ENCODE measurements at places on chromosomes 5 and 9. TPM values are rescaled to one million over a fixed set of nuclear protein-coding genes. Genes with fewer than 3 reads are reported as not detected.
A peak's percentile ranks its signal among the peaks of the same experiment; 100 is the strongest.

MRPS27 gene
- total RNA-seq: 46.0 TPM

DNA sequence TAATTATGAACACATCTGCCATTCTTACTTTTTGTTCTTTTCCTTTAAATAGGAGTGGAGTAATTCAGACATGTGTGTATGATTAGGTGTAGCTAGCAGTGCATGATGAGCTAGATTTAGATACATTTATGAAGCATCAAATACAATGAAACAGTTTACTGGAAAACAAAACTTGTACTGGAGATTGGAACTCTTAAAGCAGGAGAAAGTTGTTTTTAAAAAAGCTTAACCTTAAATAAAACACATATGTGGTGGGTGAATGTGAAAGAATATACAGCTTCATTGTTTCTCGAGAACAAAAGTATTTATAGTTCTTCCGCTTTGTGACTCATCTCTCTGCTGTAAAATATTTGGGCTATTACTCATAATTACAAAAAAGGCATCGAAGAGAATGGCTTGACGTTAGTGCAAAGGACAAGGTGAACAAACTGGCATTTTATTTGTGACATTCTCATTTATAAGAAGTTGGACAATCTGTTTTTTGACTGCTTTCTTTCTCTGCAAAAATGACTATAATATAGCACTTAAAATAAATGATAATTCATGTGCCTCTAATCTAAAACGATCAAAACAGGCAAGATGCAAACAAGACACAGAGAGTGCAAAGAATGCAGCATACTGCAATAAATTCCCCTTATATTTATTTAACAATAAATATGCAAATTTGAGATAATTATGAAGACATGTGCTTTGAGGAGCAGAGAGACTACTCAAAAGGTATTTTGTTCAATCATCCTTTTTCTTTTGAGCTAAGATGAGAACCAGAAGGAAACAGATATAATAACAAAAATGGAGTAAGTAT lies 478.8 kb downstream of the CETN3 start:
- no peak overlapping the region for H3K27ac ChIP-seq
- H3K27me3 ChIP-seq: no peaks in the 10 kb centered on the region
- H3K36me3 ChIP-seq: no peaks in the 10 kb centered on the region
- no peaks in the 10 kb centered on the region for H3K4me1 ChIP-seq
- DNase-seq: no peak

- H3K4me1 ChIP-seq: no peaks in the 10 kb centered on the region
- no peaks in the 10 kb centered on the region for H3K36me3 ChIP-seq
- no peak for DNase-seq
- H3K27me3 ChIP-seq: no peaks in the 10 kb centered on the region
Observed at GRCh38 chr5:143968071-143968878, 156.3 kb downstream of the HMHB1 start.

- DNase-seq: no peak
- H3K36me3 ChIP-seq: no peaks in the 10 kb centered on the region
- peaks cover 17% of the 10 kb centered on the region for H3K4me1 ChIP-seq
Observed at GRCh38 chr5:107673039-107673367, 2.3 kb upstream of the EFNA5 start.

- H3K4me3 ChIP-seq: no peak overlapping the region
- no peaks in the 10 kb centered on the region for H3K4me1 ChIP-seq
- no peaks in the 10 kb centered on the region for H3K27me3 ChIP-seq
- H3K27ac ChIP-seq: no peak overlapping the region
- H3K36me3 ChIP-seq: peaks cover 5% of the 10 kb centered on the region
Observed at GRCh38 chr5:80763211-80763610, 108.4 kb upstream of the DHFR start.

DNA sequence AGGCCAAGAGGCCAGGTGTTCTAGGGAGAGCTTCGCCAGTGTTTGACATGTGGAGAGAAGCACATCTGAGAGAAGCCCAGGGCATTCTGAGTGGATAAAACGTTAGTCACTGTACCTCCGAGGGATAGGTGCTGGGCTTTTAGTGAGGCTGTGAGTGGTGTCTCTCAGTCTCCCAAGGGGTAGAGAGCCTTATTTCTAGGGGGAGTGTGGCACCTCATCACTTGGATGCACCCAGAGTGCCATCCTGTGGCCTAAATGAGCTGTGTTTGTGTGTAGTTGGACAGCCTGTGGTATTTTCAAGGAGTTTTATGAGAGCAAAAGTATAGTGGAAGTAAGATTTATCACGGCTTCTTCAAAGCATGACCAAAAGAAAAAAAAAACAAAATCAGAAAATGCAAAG lies 1046.9 kb upstream of the WWC1 start:
- no peak overlapping the region for H3K4me3 ChIP-seq
- DNase-seq: no peak
- no peaks in the 10 kb centered on the region for H3K4me1 ChIP-seq
- H3K27me3 ChIP-seq: no peaks in the 10 kb centered on the region

HRH2 gene
- total RNA-seq: 4.2 TPM

OLFML2A gene
- 2.9 TPM for total RNA-seq

IFNA17 gene
- not detected for total RNA-seq

DNA sequence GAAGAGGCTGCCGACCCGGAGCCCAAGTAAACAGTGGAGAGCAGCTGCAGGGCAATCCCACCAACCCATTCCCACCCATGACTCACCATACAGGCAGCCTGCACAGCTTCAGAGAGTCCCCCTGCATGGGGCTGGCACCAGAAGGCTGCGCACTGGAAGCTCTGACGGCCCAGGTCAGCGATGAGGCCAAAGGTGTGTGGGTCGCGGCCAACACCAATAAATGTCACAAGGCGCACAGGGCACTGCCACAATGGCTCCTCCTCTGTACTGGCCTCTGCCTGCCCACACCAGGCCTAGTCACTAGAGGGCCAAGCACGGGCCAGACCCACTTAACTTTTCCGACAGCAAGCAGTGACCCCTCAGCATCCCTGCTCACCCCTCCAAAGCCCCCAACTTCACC lies 3.0 kb upstream of the SRA1 start:
- no peak overlapping the region for H3K27ac ChIP-seq
- H3K4me1 ChIP-seq: peaks cover 25% of the 10 kb centered on the region
- DNase-seq: no peak
- no peak overlapping the region for H3K4me3 ChIP-seq
- no peaks in the 10 kb centered on the region for H3K27me3 ChIP-seq

GRCh38 chr5:132203916-132204315 lies 23.7 kb downstream of the P4HA2 start:
- no peak overlapping the region for H3K27ac ChIP-seq
- no peak for DNase-seq
- H3K27me3 ChIP-seq: no peaks in the 10 kb centered on the region
- H3K4me3 ChIP-seq: no peak overlapping the region

GRCh38 chr5:103327893-103328292 lies 69.3 kb downstream of the MACIR start:
- DNase-seq: no peak
- H3K27me3 ChIP-seq: no peaks in the 10 kb centered on the region
- H3K4me3 ChIP-seq: no peak overlapping the region
- H3K27ac ChIP-seq: no peak overlapping the region

GRHPR gene
- 70.1 TPM for total RNA-seq

DNA sequence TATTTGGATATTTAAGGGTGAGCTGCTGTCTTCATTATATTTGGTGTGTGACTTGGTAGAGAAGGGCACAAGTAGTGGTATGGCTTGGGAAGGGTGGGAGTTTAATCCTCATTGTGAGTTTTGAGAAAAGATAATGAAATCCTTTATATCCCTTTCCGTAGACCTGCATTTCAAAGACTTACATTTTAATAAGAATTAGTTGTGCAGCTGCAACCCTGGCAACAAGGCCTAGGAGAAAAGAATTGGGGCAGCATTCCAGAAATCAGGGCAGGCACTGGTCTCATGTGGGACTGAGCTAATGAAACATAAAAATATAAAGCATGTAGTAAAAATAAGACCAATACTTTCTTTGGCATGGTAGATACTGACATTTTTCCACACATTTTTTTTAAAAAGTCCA lies 60.5 kb downstream of the CDC42SE2 start:
- H3K36me3 ChIP-seq: peaks cover 12% of the 10 kb centered on the region
- H3K27ac ChIP-seq: no peak overlapping the region
- H3K4me3 ChIP-seq: no peak overlapping the region
- DNase-seq: no peak
- peaks cover 2% of the 10 kb centered on the region for H3K4me1 ChIP-seq

DNA sequence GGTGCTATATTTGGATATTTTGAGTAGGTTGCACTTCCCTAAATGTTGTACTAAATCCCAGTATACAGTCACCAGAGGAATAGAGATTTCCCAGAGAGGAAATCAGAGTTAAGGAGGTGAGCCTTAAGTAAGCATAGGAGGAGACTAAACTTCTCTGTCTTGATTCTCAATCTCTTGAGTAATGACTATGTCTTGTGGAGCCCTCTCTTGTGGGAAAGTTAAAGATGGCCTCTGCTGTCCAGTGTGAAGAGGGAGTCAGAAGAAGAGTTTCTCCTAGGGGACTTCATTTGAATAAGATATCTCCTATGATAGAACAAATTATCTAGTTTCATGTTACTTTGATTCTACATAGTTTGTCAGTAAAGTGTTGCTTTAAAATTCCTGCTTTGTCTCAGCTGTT lies 502.5 kb downstream of the PDE4D start:
- no peaks in the 10 kb centered on the region for H3K27me3 ChIP-seq
- no peak overlapping the region for H3K4me3 ChIP-seq
- no peak for DNase-seq
- H3K36me3 ChIP-seq: no peaks in the 10 kb centered on the region
- H3K27ac ChIP-seq: no peak overlapping the region
- no peaks in the 10 kb centered on the region for H3K4me1 ChIP-seq

DNA sequence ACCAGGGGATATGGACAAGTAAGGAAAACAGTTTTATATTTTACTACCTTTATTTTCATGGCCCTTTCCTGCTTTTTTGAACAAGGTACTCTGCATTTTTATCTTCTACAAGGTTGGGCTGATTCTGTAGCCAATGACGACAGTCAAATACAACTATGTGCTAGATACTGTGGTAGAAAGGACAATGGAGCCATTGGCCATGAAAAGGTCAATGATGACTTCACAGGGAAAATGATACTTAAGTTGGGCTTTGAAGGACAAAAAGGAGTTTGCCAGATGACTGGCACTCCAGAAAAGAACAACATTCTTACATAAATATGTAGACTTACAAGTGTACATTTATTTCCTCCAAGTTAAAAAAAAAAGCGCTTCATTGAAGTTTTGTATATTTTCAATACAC lies 663 bp downstream of the INSL6 start:
- no peaks in the 10 kb centered on the region for H3K36me3 ChIP-seq
- no peaks in the 10 kb centered on the region for H3K4me1 ChIP-seq
- H3K4me3 ChIP-seq: no peak overlapping the region

- H3K27ac ChIP-seq: no peak overlapping the region
- H3K27me3 ChIP-seq: no peaks in the 10 kb centered on the region
- H3K4me1 ChIP-seq: no peaks in the 10 kb centered on the region
Observed at GRCh38 chr9:84862810-84863287, 193.3 kb downstream of the NTRK2 start.

GRCh38 chr5:5352675-5353074 lies 69.8 kb upstream of the ICE1 start:
- H3K27me3 ChIP-seq: no peaks in the 10 kb centered on the region
- no peak overlapping the region for H3K27ac ChIP-seq
- H3K4me3 ChIP-seq: no peak overlapping the region

GRCh38 chr5:115723220-115723619 lies 93.2 kb downstream of the CDO1 start:
- H3K27me3 ChIP-seq: no peaks in the 10 kb centered on the region
- no peaks in the 10 kb centered on the region for H3K36me3 ChIP-seq
- H3K27ac ChIP-seq: no peak overlapping the region
- no peaks in the 10 kb centered on the region for H3K4me1 ChIP-seq
- no peak for DNase-seq

DNA sequence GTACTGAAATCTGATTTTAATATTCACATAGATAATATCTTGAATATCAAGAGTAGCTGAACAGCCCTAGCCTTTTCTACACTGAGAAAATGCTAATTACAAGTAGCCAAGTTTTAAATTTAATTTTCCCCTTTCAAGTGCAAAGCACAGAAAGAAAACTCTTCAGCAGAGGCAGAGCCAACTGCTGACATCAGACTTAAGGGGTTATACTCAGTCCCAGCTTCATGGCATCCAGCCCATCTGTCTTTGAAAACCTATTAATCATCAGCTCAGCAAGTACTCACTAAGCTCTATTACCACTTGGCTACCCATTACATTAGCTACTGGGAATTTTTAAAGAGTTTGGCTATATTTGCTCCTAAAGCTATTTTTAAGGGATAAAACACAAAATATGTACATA lies 220.5 kb downstream of the SLC12A2 start:
- DNase-seq: peak; percentile 4
- H3K36me3 ChIP-seq: no peaks in the 10 kb centered on the region
